ENCODE measurements at places on chromosomes 7 and 10.

DNA sequence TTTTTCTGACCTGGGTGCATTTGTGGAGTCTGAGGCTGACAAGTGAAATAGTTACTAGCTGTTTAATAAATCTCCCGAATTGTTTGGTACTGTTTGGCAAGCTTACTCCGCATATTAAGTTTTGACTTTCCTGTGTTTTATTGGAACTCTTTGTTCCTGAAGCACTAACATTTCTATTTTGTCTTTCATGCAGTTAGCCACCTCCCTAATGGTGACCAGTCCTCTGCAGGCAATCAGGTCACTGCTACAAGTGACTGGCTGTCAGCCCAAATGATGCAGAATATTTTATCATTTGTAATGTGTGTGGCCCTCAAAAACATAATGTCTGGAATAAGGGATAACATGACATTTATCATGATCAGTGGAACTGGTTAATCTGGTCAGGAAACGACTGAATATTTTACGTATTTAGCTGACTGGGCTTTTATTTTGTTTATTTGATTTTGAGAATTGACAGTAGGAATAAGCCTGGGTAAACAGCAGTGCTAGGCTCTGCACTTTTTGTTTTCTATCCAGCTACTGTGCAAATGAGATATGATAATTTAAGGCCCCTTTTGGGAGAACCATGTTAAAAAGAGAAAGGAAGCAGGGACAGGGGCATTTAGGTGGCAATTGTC lies 82.9 kb downstream of the ST7 start:
- DNase-seq = no peak

- no peak for DNase-seq
These were observed 186.4 kb downstream of the PDE1C start for GRCh38 chr7:31883761-31884164.

DNA sequence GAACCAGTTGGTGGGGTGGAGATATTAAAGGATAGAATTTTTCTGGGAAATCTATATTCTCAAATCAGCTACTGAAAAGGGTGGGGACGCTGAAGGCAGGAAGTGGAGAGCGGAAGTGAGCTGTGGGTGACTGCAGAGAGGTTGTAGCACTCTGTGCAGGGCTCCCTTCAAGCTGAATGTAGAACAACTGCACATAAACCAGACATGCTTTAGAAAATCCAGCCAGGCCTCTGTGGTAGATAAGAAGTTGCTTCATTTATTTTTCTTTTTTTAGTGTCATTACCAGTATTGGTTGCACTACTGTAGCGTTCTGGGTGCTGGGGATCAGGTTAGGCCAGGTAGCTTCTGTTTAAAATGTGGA lies 127.8 kb downstream of the CELF2 start:
- DNase-seq = no peak

DNA sequence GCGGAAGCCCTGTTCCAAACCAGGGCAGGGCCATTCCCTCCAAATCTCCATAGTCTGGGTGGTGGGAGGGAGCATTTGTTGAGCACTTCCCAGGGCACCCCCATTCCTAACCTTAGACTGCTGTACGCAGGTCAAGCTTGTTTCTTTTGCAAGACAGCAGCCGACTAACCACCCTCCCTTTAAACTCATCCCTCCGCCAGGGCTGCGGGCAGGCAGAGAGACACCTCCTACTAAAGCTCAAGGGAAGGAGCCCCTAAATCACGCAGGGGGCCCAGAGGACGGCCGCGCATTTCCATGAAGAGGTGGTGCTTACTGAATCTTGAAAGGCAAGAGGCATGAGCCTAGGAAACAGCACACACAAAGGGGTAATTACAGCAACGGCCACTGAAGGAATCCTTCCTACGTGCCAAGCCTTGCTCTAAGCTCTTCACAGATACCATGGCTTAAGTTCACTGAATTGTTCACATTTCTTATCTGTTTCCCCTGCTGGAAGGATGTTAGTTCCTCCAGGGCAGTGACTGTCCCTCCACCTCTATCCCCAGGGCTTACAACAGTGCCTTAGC lies 90.0 kb downstream of the PROSER2 start:
- DNase-seq = peak; percentile 69

DNA sequence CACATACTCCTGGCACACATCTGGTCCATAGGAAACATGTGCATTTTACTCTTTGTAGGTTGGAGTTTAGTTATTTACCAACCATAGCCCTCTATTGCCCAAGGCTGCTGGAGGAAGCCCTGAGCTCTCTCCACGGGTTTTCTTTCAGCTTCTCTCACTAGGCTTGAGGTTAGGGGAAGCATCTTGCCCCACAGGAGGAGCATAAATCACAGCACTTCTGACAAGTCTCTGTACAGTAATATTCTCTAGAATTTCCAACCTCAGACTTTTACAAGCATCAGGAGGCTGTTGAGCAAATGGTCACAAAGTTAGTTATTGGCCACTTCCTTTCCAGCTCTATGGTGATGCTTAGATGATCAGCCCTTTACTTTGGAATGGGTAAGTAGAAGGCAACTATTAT lies 122.9 kb upstream of the GLI3 start:
- no peak for DNase-seq

Measured in endodermal cell (in vitro differentiated cells).